ENCODE measurements at places on chromosomes 12 and 14.

- no peak for DNase-seq
Observed at GRCh38 chr14:99148861-99149610, 123.0 kb downstream of the BCL11B start.

GRCh38 chr14:95227279-95227860, 70.0 kb upstream of the DICER1 start:
- DNase-seq: no peak

GRCh38 chr12:91990525-91990924, 155.1 kb downstream of the BTG1 start:
- no peak for DNase-seq

- no peak for DNase-seq
Observed at GRCh38 chr12:19799895-19800602, 360.8 kb downstream of the AEBP2 start.
